Femur (tissue), 1 donor: ENCODE measurements at places on chromosomes 13 and 19.

DNA sequence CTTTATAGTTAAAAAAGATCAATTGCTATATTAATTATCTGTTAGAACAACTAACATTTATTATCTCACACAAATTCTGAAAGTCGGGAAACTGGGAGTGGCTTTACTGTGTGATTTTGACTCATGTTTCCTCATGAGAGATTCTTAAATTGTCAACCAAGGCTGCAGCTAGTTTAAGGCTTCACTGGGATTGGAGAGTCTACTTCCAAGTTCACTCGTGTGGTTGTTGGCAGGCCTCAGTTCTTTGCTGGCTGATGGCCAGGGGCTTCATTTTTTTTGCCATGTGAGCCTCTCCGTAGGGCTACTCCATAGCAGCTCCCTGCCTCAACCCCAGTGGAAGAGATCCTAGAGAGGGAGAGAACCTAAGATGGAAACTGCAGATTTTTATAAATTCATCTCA, 24.5 kb upstream of the LPAR6 start:
- DNase-seq: peak; percentile 59

GRCh38 chr13:46861959-46862358, 34.9 kb downstream of the HTR2A start:
- DNase-seq: no peak

GRCh38 chr13:27252467-27252866, 1.1 kb downstream of the RPL21 start:
- no peak for DNase-seq

DNA sequence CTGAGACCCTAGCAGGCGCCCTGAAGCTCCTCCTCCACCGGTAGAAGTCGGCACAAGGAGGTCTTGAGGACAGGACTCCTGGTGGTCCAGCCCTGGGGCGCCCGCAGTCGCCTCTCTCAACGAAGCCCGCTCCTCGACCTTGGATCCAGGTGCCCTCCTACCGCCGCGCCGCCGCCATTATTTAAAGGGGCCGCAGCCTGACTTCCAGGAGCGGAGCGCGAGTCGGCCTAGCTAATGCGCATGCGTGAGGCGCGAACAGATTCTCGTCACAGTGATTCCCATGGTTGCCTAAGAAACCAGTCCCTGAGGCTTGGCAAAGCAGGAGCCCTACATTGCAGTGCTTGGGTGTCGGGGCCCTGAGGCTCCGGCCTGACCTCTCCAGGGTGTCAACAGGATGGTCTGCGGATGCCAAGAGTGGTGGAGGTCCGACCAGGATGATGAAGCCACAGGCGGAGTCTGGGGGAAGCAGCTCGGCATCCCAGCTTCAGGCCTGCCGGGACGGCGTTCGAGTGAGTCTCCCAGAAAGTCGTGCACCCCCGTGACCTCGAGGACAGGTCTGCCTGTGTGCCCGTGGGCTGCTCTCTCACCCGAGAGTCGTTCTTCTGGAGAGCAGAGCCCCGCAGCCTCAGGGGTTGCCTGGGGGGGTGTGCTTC, 66.0 kb upstream of the ZNF420 start:
- no peak for DNase-seq

GRCh38 chr13:51797664-51798488, 6.1 kb downstream of the DHRS12 start:
- DNase-seq: peak; percentile 68

GRCh38 chr19:44278181-44278690, 18.6 kb downstream of the ZNF233 start:
- no peak for DNase-seq

DNA sequence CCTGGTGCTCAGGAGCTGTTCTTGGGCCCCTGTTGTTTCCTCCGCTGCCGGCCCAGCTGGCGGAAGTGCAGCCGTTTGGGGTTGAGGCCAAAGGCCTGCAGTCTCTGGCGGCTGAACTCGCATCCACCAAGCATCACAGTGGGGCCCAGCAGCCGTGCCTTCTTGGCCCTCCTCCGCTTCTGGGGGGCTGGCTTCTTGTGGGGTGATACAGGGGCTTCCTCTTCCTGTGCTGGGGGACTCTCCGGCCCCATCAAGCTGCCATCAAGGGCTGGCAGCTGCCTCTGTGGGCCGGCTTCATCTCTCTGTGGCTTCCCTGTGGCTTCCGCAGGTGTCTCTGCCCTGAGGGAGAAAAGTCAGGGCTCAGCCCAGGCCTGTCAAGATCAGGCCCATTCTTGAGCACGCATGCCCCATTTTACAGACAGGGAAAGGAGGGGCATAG, 10.3 kb downstream of the ATG4D start:
- DNase-seq: peak; percentile 60

- peak; percentile 74 for DNase-seq
Measured at GRCh38 chr13:98370806-98371515, 193.9 kb upstream of the RNF113B start.

GRCh38 chr13:53020764-53021335, 7.8 kb upstream of the OLFM4 start:
- no peak for DNase-seq

DNA sequence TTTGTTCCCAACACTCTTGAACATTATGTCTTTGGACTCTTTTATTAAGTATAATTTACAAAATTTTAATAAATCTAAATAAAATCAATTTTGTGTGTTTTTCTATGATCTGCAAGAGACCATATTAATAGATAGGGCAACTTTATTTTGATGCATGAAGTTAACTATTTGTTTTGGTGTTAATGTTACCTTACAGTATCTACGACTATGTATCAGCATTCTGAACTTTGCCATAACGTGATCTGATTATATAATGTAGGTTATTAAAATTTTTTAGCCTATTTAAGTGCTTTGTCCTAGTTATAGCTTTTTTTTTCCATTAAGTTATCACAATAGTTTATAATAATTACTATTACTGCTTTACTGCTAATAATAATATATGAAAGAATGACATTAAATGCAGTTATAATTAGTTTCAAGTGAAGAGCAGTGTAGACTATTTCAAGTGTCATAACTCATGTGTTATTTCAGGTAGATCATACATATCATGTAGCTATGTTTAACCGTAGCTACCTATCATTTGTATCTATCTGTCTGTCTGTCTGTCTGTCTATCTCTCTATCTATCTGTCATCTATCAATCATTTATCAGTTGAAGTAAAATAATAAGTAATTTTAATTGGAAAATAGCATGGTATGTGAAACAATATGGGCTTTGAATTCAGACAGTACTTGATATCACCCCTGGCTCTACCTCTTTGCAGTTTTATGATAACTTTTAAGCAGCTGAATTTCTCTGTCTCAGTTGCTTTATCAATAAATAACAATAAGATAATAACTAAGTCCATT, 229.7 kb downstream of the GPC5 start:
- no peak for DNase-seq

DNA sequence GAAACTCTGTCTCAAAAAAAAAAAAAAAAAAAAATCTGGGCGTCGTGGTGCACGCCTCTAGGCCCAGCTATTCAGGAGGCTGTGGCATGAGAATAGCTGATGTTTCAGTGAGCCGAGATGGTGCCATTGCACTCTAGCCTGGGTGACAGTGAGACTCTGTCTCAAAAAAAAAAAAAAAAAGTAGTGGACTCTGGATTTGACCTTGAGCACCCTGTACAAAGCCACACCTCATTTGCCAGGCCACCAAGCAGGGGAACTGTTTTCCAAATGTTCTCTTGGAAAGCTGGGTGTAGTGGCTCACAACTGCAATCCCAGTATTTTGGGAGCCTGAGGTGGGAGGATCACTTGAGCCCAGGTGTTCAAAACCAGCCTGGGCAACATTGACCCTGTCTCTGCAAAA, 3.8 kb upstream of the ZNF555 start:
- no peak for DNase-seq

GRCh38 chr13:33871207-33872004, 53.5 kb downstream of the RFC3 start:
- no peak for DNase-seq

GRCh38 chr13:45055902-45056648, 64.2 kb upstream of the GTF2F2 start:
- DNase-seq: peak; percentile 67

- no peak for DNase-seq
Measured at GRCh38 chr13:46580362-46580839, 27.4 kb downstream of the LRCH1 start.

DNA sequence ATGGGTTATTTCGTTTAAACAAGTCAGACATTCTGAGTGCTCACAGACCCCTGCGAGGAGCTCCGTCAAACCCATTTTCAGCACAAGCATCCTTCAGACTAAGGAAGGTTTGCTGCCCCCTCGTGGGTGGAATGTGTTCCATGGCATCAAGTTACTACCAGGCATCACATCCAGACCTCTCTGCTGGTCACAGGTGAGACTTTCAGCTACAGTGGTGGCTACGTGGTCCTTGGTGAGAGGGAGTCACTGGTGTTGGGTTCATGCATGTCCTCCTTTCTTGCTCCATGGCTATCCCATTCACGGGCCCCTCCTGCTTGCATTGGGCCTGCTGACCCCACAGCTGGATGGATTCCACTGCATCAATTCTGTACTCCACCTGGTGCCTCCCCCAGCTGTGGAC, 9.1 kb upstream of the LILRB5 start:
- DNase-seq: peak; percentile 58

DNA sequence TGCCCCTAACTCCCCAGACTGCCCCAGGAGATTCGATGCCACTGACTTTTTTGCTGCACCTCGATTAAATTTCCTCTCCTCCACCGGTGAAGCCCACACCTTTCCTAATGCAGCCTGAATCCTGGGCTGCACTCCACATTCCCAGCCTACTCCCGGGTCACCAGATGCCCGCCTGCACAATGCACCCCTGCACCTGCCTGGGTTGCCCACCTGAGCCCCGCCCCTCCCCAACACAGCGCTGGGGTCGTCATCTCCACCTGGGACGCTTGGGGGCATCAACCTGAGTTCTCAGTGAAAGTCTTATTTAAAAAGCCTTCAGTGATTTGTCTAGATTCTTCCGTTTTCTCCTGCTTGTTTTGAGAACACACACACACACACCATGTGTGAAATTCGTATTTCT, 24.5 kb upstream of the DPP9 start:
- no peak for DNase-seq

DNA sequence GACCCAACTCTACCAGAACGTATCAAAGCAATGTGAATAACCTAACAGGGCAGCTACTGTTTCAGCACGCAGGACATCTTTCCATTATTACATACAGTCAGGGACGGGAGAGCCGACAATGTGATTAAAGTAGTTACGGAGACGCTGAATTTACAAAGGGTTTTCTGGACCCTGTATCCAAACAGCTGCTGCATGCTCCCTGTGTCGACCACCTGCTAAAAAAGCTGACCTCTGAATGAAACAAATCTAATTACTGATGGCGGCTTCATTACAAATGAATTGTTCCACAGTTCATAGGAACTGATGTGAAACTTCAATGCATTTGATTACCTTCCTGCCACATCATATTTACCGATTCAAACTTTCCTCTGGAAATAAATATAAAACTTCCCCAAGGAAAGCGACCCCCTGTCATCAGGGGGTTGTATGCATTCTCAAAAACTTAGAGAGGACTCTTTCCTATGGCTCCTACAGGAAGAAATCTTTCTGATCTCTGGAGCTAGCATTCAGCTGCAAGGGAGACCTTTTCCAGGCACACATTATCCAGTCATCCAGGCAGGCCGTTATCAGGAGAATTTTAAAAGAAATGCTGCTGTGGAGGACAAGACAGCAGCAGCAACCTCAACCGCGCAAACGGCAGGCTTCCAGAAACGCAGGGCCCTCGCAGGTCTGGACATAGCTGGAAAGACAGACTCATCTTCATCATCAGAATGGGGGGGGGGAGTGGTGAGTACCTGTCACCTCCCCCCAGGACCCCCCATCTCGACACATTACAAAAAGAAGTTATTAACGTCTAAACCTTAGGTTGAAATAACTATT, 3.1 kb downstream of the EFNB2 start:
- DNase-seq: peak; percentile 36

GRCh38 chr19:23285948-23286347, 35.8 kb upstream of the ZNF724 start:
- DNase-seq: no peak

DNA sequence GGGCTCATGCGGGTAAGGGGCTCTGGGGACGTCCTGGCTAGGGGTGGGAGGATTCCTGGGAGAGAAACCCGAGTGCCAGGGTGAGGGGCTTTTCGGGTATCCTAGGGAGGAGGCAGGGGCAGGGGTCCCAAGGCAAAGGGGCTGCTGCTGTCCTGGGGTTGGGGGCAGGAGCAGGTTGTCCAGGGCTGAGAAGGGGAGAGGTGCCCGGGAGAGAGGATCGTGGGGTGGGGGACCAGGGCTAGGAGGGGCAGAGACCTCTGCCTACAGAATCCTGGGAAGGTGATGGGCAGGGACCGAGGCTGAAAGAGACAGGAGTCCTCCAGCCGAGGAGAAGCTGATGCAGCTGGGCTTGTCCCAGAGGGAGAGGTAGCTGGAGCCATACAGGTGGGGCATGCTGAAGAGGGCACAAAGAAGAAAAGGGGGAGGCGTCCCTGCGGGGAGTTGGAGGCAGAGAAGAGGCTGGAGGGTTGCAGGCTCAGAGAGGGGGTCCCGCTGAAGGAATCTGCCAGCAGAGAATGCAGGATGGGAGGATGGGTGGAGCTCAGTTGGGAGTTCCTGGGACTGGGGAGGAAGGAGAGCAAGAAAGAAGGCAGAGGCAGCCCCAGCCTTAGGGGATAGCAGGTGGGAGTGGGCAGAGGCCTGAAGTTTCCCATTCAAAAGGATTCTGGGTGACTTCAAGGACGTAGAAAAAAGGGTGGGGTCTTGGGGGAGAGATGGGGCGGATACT, 574 bp downstream of the CYP2S1 start:
- DNase-seq: no peak

GRCh38 chr13:108227651-108228272, 9.6 kb downstream of the ABHD13 start:
- DNase-seq: no peak

DNA sequence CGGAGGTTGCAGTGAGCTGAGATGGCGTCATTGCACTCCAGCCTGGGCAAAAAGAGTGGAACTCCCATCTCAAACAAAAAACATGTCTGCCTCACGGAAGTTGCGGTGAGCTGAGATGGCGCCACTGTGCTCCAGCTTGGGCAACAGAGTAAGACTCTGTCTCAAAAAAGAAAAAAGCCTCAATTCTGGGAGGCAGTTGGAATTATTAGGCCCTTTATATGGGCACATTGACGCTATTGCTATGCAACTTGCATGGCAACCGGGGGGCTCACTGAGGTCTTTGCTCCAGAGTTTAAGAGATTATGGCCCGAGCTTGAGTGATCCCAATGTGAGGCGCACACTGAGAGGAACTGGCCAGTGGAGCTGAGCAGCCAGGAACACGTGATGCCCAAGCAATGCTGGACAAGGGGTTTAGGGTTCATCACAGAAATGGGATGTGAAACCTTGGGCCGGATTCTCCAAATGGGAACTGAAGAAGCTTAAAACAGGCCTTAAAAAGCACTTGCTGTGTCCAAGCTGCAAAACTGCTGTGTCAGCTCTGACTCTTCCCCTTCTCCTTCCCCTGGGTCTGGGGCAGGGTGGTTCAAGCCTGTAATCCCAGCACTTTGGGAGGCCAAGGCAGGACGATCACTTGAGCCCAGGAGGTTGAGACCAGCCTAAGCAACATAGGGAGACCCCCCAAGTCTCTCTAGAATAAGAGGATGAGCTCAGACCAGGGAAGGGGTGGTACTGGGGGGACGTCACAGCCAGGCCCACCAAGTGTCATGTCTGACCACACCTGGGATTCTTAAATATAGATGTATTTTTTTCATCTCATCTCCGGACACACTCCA, 2.5 kb downstream of the FTL start:
- DNase-seq: no peak

GRCh38 chr19:34096020-34096915, 76.0 kb upstream of the LSM14A start:
- no peak for DNase-seq
